ENCODE measurements at places on chromosomes 11 and 22. TPM values are rescaled to one million over a fixed set of nuclear protein-coding genes. Genes with fewer than 3 reads are reported as not detected.
A peak's percentile ranks its signal among the peaks of the same experiment; 100 is the strongest.

The ADAMTS15 gene
- 16.0 TPM for total RNA-seq

DNA sequence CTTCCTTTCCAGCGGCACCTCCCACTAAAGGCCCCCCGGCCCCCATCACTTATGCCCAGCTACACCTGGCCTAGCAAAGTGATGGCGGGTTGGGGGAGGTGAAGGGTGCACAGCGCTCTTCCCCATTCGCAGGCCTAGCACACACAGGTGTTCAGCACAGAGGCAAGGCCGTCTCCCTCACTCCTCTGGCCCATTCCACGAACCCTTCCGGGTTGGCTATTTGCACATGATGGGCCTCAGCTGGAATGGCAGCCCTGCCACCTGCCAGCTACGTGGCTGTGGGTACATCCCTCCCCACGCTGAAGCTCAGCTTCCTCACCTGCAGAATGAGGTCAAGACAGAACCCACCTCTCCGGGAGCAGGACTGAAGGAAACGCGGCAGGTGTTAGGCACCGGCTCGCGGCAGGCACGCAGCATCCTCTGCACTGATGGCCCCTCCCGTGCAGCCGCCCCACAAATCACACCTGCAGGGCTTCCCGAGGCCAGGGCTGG lies 4.8 kb downstream of the KIAA0930 start:
- peak; percentile 67 for DNase-seq

The SYCE3 gene
- total RNA-seq = not detected

DNA sequence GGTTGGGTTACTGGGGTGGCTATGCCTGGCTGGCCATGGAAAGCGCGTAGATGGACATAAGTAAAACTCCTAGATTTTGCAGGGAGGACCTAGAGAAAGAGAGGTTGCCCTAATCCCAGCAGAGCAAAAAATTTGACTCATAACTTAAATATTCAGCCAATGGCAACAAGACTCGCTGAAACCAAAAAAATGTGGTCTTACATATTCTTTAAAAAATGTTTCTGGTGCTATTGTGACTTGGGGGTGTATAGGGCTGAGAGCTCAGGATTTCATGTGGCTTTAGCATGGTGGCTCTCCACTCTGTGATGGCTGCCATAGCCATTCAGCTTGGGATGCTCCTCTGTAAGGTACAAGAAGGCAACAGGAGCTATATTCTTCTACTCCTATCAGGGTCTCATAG lies 27.2 kb upstream of the PDGFD start:
- no peak for DNase-seq

The GPR152 gene
- total RNA-seq = not detected

DNA sequence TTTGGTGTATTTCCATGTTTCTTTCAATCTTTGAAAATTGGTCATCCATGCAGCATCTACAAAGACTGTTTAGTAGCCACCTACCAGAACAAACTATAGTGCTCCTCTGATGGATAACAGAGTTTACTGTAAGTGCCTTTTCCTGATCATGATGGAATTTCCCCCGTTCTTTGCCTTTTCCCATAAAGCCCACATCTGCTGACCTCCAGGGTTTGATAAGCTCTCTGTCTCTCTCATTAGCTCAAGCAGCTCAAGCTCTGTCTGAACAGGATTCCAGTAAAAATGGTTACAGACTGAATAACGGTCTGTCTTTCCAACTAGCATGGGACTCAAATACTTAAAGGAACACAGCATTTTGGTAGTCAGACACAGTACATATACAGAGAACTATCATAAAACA lies 308.4 kb upstream of the SORL1-AS1 start:
- no peak for DNase-seq

DNA sequence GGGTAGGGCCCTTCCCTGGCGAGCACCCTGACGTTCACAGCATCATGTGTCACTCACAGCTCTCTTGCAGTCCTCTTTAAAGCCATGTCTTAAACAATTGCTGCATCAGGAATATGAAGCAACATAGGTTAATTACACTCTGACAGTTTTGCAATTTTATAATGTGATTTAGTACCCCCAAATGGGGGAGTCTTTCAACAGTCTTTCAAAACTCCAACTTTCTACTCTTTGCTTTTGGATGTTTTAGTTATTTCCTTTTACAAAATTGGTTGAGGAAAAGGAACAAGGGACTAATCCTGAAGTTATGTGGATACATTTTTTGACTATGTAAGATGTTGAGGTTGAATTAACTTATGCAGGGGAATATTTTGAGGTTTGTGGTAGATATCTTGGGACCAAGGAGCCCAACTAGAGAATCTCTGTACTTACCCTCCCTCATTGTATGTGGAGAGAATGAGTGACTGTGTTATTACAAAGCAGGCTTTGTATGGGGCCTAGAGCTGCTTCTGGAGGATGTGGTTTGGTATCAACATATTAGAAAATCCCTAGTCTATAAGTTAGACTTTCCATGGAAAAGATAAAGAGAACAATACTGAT lies at the start of gene MMP8:
Gene MMP8 (minus strand): TSS at position 51 of the 597 bp plus-strand sequence. CDS start 99 bp downstream, outside the sequence.
- DNase-seq = no peak

DNA sequence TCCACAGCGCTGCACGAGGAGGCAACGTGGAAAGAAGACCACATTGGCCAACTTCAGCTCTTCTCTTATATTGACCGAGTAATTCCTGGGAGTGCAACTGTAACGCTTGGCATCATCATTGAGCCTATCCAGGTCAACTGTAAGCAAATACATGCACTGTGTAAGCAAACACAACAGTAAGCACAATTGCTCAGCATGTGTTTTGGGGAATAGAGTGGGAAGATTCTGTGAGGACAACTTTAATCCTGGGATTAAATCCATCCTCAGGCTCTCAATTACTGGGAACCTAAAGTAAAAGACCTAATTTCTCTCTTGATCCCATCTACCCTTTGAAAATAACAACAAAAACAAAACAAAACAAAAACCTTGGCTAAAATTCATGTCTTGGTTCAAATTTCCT lies 109.5 kb upstream of the DDI1 start:
- no peak for DNase-seq

The DUSP8 gene
- total RNA-seq = 9.4 TPM

GRCh38 chr11:76683161-76684095 lies 12.9 kb upstream of the LRRC32 start:
- no peak for DNase-seq
